Renal cortical epithelial cell (primary cell): ENCODE measurements at places on chromosomes 2 and 18. TPM values are rescaled to one million over a fixed set of nuclear protein-coding genes. Genes with fewer than 3 reads are reported as not detected.
A peak's percentile ranks its signal among the peaks of the same experiment; 100 is the strongest.

Gene ARHGAP15
- not detected in 2 replicates for total RNA-seq

Gene WDFY1
- total RNA-seq = 69.5 and 85.4 TPM in 2 replicates

Gene EVX2
- total RNA-seq = not detected in 2 replicates

Gene PRSS56
- not detected in 2 replicates for total RNA-seq

Gene NYAP2
- not detected in 2 replicates for total RNA-seq

Gene ZNF385B
- 1.1 TPM in 1 of 2 replicates, not detected in the other for total RNA-seq

GRCh38 chr2:37708146-37708545, 36.7 kb upstream of the CDC42EP3 start:
- no peak for DNase-seq

DNA sequence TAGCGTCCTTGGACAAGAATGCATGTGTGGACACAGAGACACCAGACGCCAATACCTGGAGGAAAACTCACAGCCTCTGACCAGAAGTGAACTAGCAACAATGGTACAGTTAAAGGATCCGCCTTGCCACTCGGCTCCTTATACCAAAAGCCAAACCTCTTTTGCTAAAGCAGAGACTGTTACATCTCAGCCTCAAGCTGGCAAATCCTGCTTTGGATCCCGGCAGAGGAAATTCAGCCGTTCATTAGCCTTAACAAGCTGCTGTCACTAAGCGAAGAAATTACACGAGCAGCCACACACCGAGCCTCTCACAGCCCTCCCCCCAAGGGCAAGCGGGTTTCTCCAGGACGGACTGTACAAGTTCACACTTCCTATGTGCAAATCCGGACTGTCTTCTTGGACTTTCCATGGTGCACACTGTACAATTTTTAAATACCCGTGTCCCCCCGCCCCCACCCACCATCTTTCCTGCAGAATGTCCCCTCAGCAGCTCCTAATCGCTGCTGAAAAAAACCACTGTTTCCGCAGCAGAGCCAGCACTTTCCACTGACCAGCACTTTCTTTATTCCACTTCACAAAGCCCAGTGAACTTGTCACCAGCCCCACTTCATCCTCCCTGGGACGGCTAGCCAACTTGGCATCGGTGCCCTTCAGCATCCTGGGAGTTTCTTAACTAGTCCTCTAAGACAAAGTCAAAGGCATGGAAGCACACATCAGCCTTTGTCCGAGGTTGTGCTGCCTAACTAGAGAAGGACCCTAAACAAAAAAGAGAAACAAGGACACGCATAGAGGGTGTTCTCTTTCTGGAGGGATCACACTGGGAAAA, 1.5 kb downstream of the KLF7 start:
- peak; percentile 55 for DNase-seq

DNA sequence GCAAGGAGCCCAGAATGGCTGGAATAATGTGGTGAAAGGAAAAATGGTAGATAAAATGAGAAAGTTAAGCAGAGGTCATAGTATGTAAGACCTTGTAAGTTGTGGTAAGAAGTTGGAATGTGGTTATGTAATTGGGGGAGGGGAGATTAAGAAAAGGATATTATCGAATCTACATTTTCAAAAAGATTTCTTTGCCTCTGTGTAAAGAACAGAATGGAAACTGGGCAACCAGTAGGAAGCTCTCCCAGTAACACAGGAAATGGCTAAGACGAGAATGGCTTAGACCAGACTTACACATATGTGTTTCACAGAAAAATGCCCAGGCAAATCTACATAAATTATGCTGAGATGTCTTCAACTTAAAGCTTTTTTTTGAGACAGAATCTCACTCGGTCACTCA, 13.2 kb downstream of the MEMO1 start:
- no peak for DNase-seq

DNA sequence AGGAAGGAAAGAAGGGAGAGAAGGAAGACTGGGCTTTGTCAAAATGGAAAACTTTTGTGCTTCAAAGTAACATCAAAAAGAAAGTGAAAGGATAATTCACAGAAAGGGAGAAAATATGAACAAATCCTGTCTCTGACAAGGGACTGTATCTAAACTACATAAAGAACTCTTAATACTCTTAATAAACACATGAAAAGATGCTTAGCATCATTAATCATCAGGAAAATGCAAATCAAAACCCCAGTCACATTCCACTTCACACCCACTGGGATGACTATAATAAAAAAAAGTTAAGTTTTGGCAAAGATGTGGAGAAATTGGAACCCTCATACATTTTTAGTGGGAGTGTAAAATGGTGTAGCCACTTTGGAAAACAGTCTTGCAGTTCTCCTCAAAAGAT, 11.8 kb upstream of the ZFP36L2 start:
- no peak for DNase-seq

- DNase-seq = peak; percentile 82
Observed at GRCh38 chr18:68779169-68779568, 18.7 kb upstream of the CCDC102B start.

DNA sequence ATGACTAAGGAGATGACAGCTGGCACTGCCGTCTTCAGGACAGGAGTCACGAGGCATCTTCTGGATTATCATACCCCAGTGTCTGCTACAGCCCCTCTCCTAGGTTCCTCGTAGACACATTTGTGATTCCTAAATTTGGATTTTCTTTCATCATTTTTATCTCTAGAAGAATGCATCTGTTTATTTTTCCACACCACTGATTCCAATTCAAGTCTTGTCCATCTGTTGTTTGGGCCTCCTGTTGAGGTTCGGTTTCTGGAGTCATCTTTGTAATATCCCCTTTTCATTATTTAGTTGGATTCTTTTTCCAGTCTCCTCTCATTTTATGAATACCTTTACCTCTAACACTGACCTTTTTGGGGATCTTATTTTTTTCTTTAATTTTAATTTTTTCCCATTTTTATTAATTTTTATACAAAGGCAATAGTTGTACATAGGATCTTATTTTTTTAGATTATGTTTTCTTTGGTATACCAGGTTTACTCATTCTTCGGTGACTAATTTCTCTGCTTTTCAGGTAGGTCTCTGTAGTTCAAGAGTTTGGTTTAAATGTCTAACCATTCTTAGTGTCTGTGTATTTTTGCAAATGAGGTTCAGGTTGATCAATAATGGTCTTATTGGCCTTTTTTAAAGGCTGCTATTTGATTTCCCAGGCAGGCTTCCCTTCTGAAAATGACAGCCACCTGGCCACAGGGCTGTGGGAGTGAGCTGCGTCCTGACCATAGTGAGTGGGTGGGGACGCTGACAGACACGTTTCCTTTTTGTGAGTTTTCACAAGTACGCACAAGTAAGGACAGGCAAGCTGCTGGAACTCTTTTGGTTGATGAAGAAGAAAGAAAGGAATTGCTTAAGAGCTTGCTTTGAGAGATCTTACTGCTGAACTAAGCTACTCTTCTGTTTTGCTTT, 34.5 kb downstream of the FARP2 start:
- DNase-seq = no peak

- no peak for DNase-seq
Observed at GRCh38 chr2:133414486-133415209, 153.6 kb downstream of the NCKAP5 start.

- no peak for DNase-seq
Observed at GRCh38 chr18:45874491-45875184, 49.2 kb downstream of the SIGLEC15 start.
